ENCODE measurements at places on chromosomes 2 and 18.

GRCh38 chr2:199484927-199485326 is 27.2 kb upstream of the SATB2 start:
- DNase-seq: no peak

GRCh38 chr2:193749485-193749884 is 1554.8 kb upstream of the TMEFF2 start:
- no peak for DNase-seq

GRCh38 chr18:76771192-76771799 is 51.1 kb upstream of the ZNF236 start:
- no peak for DNase-seq

DNA sequence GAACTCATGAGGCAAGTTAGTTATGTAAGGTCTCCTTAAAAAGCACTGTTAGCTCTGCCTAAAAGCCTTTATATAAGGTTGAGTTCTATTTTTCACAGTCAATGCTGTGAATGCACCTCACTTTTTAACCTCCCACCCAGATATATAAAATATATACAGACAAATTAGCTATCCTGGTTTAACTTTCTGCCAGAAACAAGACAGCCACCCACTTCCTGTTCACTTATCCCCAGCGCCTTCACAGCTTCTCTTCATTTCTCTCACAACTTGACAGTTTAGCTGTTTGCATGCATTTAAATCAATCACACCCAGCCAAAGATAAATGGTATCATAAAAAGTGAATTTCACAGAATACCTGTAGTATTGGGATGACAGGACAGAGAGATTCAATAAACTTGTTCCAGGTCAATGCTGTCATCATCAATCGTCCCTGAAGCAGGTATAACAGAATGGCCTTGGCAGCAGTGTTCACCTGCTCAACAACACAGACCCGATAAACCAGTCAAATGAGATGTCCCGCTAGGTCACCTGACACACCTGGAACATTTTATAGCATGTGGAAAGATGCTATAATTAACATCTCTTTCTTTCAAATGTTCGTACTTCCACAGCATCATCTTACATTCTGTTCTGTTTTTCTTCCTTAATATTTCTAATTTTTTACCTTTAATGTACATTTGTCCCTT is 55.7 kb downstream of the RTTN start:
- no peak for DNase-seq

DNA sequence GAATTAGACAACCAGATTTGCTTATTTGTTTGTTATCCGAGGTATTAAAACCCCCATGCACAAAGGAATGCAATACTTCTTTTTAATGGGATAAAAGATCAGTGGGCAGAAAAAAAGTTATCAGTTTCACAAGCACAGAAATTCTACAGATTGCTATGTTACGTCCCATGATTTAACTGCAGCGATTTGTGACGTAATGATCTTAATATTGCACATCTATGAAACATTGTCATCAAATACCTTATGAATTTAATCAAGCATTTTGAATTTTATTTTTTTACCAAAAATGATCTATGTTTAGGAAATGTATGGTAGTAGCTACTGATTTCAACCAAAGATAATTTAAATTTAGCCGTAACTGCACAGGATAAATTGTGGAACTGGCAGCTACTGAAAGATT is 138.9 kb downstream of the FHOD3 start:
- no peak for DNase-seq

DNA sequence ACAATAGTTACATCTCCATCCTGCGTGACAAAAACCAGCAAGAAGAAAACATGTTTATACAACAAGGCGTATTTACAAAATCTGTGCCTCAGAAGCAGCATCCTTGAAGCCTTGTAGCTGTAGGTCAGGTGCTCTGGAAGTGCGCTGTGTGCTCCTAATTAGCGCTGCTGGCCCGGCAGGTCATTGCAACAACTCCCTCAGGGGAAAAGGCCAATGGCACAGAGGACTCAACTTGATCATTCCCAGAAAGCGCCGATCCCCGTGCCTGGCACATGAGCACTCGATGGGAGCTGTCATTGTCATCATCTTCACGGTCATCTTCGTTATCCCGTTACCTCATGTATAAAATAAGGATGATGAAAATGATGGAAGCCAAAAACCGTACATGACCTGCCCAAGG is 58.5 kb downstream of the EIPR1 start:
- no peak for DNase-seq

- DNase-seq: no peak
These were observed 13.1 kb upstream of the DGUOK start for GRCh38 chr2:73913414-73914054.

GRCh38 chr2:7952046-7952745 is 729.7 kb upstream of the ID2 start:
- DNase-seq: no peak

DNA sequence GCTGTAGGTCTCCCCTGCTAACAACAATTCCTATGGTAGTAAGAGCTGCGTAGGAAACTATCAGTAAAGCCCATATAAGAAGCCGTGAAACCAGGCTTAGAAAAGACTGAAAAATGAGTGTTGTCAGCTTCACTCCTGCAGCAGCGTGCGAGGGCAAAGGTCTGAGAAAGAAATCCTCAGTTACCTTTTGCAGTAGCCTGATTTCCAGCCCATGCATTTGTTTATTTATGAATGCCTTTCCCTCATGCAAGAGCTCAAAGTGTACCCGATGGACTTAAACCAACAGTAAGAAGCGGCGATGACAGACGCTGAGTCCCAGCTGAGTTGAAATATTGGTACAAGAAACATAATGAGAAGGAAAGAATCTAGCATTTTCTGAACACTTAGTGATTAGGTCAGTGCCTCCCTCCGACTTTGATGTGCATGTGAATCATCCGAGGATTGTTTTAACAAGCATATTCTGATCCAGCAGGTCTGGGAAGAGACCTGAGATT is 15.0 kb upstream of the POLI start:
- peak; percentile 53 for DNase-seq

GRCh38 chr18:48049757-48050156 is 119.3 kb upstream of the SMAD2 start:
- no peak for DNase-seq

GRCh38 chr2:64865831-64866345 is 123.3 kb upstream of the SLC1A4 start:
- DNase-seq: no peak

DNA sequence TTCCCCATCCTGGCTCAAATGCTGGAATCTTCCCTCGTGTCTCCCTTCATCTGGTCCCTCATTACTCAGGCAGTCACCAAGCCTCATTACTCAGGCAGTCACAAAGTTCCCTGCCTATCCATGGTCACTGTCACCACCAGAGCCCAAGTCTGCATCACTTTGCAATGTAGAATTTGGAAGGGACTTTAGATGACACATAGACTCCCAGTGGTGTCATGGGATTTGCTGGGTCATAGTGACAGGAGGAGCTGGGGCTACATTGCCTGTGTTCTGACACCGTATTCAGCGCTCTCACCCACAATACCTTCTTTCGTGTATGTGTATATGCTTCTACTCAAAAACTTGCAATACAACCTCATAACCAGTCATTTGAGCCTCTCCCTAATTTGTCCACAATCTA is 2.1 kb upstream of the EMILIN1 start:
- DNase-seq: peak; percentile 15

GRCh38 chr2:96320326-96320725 is 4.8 kb upstream of the ITPRIPL1 start:
- DNase-seq: no peak

- DNase-seq: no peak
These were observed 328.0 kb downstream of the TSN start for GRCh38 chr2:122083256-122084048.

DNA sequence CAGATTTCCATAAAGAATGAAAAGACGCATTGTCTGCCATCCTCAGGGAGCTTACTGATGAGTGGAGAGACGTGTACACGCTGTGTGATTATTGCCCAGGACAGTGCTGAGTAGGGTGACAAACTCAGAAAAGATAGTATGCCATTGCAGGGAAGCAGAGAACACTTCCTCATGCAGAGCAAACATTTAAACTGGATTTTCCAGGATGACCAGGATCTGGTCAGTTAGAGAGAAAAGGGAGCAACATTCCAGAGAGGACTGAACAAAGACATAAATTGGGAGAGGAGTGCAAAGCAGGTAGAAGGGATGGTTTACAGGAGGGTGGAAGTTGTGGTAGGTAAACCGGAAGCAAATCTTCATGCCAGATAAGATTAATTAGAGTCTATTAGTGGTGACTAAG is 2.3 kb downstream of the SLC9A2 start:
- no peak for DNase-seq

DNA sequence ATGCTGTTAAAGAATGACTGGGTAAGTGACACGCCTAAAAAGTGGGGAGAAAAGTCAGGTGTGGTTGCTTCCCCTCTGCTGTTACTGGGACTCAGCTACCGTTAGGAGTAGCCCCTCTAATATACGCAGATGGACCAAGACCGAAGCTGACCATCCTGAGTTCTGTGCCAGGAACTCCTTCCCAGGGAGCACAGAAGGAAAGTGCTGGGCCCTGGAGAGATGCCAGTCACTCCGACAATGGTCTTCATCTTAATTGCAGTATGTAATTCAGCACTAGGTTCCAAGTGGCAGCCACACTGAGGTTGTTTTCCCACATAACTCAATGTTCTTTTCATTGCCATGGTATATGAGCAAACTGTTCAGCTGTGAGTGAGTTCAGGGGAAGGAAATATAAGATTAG is 19.6 kb upstream of the TMEM200C start:
- DNase-seq: no peak

GRCh38 chr2:169397697-169398096 is 35.4 kb upstream of the LRP2 start:
- DNase-seq: no peak

DNA sequence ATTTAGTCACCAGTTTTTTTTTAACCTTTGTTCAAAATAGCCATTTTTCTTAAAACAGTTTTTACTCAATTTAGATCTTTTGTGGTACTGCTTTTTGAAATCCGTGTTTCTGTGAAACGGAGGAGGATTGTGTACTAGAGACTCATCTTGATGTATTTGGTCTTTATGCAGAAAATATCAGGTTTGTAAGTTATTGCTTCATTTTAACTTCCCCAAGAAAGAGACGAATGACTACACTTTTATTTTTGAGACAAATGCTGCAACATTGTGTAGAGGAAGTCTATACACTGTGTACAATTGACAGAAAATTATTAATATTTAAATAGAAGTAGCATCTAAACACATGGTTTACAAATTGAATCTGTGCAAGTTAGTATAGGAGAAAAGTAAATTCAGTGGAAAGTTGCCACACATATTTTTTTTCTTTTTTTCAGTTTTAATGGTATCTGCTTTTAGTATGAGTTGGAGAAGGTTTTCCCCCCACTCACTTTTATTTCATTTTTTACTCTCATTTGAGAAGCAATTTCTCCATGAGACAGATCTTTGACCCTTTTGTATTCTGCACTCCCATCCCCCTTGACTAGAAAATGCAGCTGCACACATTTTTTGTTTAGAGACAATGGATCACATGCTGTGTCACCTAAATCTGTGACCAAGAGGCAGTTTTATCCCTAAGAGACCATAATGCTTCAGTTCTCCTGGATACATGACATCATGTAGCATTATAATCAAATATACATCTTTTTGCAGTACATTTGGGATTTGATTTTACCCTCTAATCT is 200.8 kb upstream of the STON1 start:
- DNase-seq: no peak

- no peak for DNase-seq
These were observed 743.8 kb downstream of the SLC4A3 start for GRCh38 chr2:220371211-220371610.

GRCh38 chr2:238644095-238645081 is 203.5 kb upstream of the TWIST2 start:
- DNase-seq: peak; percentile 82

Measured in fibroblast of skin of right biceps (primary cell).